ENCODE measurements at places on chromosomes 13 and 19.

DNA sequence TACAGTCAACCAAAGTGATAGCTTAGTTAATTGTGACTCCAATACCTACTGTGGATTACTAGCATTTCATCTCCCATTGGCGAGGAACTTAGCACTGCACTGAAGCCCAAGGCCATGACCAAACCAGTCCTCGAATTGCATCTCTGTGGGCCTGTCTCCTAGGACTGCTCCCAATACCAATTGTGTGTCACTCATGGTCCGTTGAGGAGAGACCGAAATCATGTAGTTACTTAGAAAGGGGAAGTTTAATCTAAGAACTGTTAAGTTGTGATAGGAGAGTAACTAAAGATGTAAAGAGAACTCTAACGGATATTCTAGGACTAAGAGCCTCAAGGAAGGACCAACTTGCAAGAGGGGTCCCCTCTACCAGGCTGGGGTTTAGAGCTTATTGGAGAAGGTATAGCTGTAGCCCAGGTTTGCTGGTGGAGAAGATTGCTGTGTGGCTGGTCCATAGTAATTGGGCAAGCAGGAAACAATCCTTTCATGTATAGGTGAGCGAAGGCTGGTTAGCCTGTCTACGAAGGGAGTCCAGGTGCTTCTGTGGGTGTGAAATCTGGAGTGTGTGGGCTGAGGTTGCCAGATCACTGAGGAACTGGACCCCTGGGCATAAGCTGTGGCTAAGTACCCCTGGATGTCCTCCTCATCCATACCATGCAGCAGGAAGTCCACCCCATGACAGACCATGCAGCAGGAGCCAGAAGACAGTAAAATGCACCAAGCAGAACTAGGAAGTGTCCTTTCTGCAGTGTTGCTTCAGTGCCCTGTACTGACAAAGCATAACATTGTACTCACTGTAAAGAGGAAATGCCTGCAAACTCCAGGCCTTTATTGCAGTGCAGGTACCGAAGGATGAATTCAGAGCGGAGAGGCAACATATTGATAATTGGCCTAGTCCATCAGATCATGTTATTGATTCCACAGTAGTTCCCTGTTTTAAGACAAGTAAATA, 30.8 kb downstream of the DNAJC3 start:
- no peak for DNase-seq

DNA sequence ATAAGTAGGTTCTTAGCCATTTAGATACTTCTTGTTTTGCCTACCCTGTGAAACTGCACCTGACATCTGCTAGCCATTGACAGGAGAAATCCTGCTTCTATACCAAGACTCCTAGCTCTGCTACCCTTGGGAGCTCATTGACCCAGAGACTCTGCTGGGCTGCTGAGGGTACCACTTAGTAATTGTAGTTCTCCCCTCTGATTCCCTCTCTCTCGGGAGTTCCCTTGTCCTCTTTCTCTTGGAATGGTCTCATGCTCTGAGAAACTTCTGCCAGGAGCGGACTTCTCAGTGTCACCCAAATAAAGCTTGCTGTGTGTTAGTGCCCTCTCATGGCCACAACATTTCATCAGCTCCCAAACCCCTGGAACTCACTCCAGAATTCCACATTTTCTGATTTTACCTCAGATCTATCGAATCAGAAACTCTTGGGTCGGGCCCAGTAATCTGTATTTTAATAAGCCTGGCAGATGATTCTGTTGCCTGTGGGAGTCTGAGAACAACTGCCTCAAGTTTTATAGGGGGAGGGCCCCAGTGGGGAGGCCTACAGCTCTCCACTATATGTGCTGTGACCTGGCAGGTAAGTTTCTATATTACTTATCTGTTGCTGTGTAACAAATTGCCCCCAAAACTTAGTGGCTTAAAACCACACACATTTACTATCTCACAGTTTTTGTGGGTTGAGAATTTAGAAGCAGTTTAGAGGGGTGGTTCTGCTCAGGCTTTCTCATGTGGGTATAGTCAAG, 221.1 kb downstream of the TDRD3 start:
- peak; percentile 72 for DNase-seq

DNA sequence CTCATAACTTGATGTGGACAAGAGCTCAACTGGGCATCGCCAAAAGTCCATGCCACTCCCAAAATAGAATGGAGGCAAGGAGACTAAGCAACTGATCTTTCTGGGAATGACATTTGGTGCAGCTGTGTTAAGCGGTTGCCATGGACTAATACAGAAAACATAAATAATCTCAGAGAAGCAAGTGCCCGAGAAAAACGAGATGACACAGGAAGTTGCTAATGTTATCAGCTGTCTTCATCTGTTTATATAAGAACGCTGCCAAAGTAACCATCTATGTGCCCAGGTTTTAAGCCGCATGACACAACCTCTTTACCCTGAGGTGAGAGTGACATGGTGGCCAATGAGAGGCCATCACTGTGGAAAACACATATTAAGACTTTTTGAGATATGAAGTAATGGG, 54.9 kb upstream of the SACS start:
- no peak for DNase-seq

DNA sequence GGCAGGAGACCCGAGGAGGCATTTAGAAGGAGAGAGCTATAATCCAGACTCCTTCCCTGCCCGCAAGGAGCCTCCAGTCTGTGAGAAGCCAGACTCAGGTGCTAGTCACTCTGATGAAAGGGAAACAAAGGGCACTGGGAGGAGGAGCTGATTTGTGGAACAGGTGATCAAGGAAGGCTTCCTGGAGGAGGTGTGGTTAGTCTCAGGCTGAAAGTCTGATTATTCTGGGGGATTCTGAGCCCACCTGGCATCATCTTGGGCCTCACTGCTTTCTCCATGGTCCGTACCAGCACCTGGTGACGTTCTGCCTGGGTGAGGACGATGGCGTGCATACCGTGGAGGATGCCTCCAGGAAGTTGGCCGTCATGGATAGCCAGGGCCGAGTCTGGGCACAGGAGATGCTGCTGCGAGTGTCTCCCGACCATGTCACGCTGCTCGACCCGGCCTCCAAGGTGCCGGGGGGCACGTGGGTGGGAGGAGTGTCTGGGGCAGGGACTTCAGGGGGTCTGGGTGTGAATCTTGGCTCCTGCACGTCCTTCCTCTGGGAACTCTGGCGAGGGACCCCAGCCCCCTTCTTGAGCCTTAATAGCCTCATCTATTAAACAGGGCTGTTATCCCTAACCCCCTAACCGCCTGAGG, 3.9 kb downstream of the EPS8L1 start:
- no peak for DNase-seq

GRCh38 chr13:39682310-39682709, 26.8 kb downstream of the COG6 start:
- no peak for DNase-seq

DNA sequence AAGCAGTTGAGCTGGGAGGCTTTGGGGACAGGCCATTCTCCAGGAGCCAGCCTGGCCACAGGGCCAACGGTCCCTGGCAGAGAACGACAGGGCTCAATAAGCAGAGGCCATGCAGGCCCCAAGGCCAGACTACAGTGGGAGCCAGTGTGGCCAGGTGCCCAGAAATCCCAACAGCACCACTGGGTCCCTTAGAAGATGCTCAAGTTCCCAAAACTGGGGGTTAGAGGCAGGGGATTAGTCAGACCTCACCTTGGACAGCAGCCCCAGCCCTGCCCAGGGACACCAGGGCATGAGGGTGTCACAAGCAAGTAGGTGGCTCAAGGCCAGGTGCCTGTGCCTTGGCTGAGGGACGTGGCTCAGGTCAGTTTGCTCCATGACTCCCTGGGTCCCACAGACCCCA, 12.8 kb downstream of the SCGB2B2 start:
- DNase-seq: no peak

GRCh38 chr13:106003651-106004050, 531.8 kb downstream of the EFNB2 start:
- no peak for DNase-seq

- DNase-seq: no peak
Observed at GRCh38 chr13:90826688-90827087, 520.8 kb upstream of the MIR17HG start.

GRCh38 chr13:44012910-44013757, 133.4 kb downstream of the LACC1 start:
- DNase-seq: no peak

- no peak for DNase-seq
Observed at GRCh38 chr13:100512422-100512821, 76.2 kb downstream of the GGACT start.

GRCh38 chr13:95604556-95604915, 40.0 kb downstream of the DZIP1 start:
- no peak for DNase-seq

- no peak for DNase-seq
Observed at GRCh38 chr13:74246487-74246886, 112.3 kb upstream of the KLF12 start.

All from GM03348 (cell line).